ENCODE measurements at places on chromosomes 16 and 17.
A peak's percentile ranks its signal among the peaks of the same experiment; 100 is the strongest.

- DNase-seq, result peak; percentile 94
Measured at GRCh38 chr17:59378675-59379074, 47.2 kb downstream of the YPEL2 start.

- DNase-seq, result no peak
Measured at GRCh38 chr16:49472598-49472997, 99.0 kb downstream of the C16orf78 start.

DNA sequence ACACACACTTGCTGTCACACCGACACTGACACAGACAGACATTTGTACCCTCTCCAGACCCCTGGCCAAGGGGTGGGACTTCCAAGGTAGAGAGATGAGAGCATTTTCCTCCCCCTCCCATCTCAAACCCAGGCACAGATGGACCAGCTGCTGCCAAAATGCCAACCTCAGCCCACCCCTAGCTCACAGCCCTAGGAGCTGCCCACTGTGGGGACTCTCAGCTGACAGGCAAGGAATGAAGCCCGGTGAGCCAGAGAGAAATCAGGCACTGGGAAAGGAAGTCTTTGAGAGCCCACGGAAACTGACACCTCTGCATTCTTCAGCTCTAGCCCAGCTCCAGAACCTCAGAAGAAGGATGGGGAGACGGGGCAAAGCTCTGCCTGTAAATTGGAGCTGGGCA, 2.8 kb downstream of the ETV4 start:
- DNase-seq, result no peak

- no peak for DNase-seq
Measured at GRCh38 chr17:76643553-76644148, at the start of gene ST6GALNAC1. Gene ST6GALNAC1 (minus strand): TSS chr17:76643757. CDS start chr17:76643638, 119 bp downstream.

DNA sequence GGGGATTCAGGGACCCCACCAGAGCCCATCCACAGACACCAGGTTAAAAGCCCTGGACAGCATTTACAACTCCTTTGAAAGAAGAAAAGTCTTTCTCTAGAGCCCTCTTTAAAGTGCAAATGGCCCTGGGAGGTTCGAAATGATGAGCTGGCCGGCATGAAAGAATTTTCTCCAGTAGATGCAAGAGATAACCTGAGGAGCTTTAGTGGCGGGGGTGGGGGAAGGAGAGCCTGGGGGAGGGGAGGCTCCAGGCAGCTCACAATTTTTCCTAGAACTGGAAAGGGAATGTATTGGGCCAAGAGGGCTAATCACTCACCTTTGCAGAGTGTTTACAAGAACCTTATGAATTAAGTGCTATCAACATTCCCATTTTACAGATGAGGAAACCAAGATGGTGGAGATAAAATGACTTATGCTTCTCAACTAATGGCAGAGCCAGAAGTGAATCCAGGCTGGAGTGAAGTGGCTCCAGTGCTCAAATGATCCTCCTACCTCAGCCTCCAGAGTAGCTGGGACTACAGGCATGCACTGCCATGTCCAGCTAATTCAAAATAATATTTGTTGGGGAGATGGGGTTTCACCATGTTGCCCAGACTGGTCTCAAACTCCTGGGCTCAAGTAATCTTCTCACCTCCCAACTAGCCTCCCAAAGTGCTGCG, 4.2 kb upstream of the CDH1 start:
- DNase-seq, result no peak
